ENCODE measurements at places on chromosomes 7 and 10.

DNA sequence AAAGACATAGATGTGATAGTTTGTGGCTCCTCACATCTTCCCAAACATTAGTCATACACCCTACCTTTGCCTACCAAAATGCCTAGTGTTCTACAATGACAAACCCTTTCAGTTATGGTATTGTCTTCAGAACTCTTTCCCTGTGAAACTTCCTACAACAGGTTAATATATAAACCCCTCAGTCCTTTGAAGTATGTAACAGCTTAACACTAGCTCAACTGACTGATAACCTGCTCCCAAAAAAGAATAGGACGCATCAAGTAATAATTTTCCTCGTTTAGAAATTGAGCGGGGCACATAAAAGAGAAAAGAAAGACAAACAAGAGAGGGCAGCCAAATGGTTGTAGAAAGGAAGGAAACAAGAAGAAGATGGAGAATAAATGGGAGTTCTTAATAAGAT, 49.9 kb upstream of the RNF148 start:
- DNase-seq = no peak

DNA sequence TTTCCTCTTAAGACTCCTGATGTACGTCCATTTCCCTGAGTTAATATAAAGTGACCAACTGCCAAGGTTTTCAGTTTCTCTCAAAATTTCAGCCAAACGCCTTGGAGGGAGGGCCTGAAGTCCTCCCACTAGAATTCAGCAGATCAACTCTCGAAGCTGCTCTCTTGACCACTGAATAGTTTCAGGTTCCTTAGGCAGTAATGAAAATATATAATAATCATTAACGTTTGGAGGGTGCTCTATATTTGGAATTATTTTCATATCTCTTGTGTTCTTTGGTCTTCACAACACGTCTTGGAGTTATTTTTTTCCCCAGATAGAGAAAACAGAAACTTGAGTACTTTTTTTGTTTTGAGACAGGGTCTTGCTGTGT, 123.6 kb upstream of the SFMBT2 start:
- DNase-seq = no peak

DNA sequence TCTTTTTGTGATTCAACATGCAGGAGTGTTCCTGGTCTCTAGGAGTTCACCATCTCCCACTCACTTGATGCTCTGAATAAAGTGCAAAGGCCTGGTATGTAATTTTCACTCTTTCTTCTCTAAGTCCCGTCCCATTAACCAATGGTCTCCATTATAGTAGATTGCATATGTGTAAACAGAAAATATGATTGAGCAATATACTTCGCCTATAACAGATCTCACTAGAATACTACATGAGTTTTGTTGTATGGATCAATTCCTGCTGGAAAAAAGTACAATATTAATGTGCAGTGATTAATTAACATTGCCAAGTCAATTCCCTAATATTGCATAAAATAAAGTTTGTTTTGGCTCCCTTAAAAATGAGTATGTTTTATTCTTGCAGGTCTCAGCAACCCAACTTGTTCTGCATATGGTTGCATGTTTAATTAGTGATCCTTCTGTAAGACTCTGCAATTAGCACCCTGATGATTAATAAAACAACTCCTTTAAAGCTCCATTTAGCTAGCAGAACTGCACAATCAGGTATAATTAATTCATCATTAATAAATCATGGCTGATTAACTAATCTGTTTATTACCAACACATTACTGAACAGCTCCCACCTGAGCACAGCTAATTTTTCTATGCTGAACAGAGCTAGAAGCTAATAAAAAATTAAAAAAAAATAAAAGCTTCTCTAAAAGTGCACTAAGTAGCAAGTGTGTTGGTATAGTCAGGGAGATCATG, 37.8 kb upstream of the ATOH7 start:
- DNase-seq = no peak

- DNase-seq = no peak
Observed at GRCh38 chr7:101018271-101019167, 1.4 kb upstream of the MUC17 start.

- DNase-seq = no peak
Observed at GRCh38 chr10:65194555-65194954, 1673.4 kb downstream of the REEP3 start.

DNA sequence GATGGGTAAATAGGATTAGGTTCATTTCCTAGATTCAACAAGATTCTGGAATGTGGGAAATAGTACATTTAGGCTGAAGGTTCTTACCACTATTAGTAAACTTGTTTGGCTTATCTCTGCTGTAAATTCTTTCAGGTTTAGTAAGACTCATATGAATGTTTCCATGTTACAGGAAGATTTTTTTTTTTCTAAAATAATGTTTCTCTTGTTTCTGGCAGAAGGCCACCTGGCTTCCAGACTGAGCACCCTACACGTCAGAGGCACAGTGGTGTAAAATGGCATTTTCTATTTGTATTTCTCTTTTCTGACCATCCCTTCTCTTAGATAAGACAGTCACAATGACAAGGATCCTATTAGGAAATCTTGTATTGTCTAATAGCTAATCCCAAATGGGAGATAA, 22.7 kb upstream of the AASS start:
- DNase-seq = no peak

- no peak for DNase-seq
Observed at GRCh38 chr10:26759008-26759407, 61.5 kb downstream of the PDSS1 start.

DNA sequence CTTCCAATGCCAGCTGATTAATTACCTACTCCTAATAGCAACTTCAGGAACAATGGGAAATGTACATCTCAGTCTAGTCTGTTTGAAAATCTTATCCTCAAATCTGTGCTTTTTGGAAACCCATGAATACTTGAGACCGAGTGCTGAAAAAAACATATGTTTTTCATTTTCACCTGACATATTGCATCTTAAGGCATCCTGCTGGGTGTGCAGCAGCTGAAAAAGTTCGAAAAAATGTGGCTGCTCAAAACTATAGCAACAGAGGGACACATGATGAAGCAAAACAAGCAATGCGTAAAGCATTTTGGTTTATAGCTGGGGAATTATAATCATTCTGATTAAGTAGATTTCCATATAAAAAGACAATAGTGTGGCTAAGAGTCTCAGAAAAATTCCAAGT, 218.0 kb downstream of the CREB5 start:
- no peak for DNase-seq

GRCh38 chr7:119254742-119255141, 1018.2 kb upstream of the KCND2 start:
- DNase-seq = no peak

DNA sequence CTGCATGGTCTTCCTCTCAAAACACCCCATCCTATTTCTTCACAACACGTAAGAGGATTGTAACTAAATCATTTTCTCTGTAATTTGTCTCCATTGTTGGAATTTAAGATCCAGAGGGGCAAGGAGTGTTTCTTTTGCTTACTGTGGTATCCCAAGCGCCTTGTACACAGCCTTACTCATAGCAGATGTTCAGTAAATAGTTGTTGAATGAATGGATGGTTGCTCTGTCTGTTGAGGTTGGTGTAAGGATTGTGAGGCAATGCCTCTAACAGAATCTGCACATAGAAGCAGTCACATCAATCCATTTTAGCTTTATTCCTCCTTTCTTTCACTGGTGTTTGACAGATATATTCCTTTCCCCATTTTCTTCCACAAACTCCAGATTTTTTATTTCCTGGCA, 90.1 kb downstream of the ZNF365 start:
- DNase-seq = no peak

DNA sequence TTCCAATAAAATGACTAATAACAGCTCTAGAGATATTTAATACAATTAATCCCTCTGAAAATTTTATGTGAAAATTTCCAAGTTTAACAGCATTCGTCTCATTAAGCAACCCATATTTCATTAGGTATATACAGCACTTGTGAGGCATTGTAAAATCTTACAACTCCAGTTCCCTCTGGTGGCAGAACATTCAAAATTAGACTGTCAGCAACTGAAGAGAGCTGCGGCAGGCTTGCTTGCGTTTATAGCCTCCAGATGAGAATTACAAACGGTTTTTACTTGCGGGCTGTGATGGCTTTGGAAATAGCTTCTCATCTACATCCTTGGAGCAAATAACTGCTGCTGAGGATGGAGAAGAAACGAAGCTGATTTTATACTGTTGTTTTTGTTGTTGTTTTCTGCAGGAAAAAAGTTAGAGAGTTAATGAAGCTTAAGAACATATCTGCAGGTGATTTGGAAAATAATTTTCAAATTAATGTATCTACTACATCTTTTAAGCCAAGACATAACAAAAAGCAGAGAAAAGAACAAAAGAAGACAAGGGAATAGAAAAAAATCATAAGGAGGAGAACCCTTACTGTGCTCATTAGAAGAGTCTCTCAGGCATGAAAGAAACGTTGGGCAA, 171.3 kb downstream of the MAGI2 start:
- no peak for DNase-seq

DNA sequence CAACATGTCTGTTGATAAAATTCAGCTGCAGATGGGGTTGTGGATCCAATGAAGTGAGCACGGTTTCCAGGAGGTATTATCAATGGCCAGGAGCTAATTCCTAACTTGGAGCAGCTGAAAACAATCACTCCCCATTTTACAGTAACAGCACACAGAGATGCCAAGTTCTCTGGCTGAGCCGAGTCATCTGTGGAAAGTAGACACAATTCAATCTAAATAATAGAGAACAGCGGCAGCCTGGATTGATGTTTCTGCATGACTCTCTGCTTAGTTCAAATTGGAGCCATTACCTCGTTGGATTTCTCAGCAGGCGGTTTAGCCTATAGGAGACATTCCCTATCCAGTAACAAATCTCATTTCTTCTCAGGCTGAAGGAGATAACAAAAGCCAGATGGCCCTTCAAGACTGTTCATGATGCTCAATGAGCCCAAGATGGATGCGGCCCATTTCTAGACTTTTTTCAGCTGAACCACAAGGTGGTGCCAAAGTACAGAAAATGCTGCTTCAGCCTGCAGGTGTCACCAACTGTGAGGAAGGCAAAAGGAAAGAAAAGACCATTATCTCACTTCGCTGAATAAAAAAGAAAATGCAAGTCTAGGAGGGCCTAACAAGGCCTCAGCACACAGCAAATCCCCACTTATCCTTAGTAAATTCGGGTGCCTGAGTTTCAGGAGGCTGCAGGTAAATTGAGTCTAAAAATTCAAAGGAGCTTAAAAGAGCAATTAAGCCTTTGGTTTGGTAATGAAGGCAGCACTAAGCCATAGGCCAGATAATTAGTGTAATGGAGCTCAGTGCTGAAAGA, 83.7 kb downstream of the SLC16A9 start:
- no peak for DNase-seq

DNA sequence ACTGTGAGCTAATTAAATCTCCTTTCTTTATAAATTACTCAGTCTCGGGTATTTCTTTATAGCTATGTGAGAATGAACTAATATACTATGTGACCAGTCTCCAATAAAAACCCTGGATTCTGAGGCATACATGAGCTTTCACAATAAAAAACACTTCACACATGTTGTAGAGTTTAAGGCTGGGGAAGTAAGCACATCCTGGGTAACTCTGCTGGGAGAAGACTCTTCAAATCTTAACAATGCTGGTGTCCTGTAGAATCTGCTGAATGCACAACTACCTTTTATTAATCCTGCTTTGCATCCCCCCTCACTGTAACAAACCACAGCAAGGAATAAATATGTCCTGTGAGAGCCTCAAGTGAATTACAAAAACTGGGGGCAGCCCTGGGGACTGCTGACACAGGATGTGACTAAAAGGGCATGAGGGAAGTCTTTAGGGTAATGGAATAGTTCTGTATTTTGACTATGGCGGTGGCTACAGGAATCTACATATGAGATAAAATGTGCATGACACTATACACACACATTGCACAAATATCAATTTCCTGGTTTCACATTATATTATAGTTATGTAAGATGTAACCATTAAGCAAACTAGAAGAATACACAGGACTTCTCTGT, 45.1 kb upstream of the KCTD7 start:
- DNase-seq = no peak

- no peak for DNase-seq
Observed at GRCh38 chr7:146876411-146876810, 759.8 kb downstream of the CNTNAP2 start.

- no peak for DNase-seq
Observed at GRCh38 chr10:67618116-67618515, 77.9 kb downstream of the CTNNA3 start.

DNA sequence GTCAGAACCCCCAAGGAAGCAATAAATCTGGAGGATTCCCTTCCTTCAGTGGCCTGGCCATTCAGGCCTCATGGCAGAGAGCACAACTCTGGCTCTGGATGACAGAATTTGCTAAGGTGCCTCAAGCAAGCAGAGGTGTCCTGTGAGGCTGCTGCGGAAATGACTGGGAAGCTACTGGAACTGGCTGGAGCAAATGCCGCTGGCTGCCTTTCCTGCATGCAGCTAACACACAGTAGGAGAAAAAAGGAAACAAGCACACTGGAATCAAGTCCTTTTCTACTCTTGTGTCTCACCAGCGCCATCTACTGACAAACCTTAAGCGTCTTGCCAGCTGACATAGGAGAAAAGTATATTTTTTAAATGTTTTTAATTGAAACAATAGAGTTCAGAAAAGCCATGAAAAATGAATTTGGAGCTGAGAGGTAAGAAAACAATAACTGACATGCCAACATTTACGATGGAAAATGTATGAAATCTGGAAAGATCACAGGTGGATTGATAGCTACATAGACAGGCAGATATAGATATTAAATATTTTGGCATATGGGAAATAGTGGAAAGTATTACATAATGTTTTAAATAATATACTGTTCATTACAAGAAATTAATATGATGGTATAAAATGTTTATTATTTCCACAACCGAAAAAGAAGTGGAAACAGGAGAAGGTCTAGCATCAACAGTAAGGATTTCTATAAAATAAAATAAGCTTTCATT, 951.6 kb downstream of the ANKRD7 start:
- no peak for DNase-seq

- DNase-seq = no peak
Observed at GRCh38 chr7:124440081-124440480, 325.5 kb downstream of the GPR37 start.

- DNase-seq = no peak
Observed at GRCh38 chr7:90749262-90749661, 153.1 kb downstream of the CDK14 start.

DNA sequence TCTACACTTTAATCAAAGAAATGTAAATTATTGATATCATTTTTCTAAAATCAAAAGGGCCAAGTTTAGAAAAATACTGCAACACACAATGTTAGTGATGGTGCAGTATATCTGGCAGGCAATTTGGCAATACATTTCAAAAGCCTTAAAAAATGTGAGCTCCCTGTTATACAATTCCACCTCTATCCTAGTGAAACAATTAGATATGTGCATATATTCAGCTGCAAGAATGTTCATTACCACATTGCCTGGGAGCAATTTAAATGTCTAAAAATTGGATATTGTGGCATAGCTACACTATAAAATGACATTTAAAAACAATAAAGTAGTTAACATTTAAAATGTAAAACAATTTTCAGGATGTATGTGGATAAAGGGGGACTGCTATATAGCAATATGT, 10.1 kb upstream of the ERVW-1 start:
- DNase-seq = no peak

All from activated CD4-positive, alpha-beta T cell treated with anti-CD3 and anti-CD28 coated beads for 1 hour (primary cell).